ENCODE measurements at places on chromosomes 1 and 21.

- H3K27ac ChIP-seq: no peak overlapping the region
- H3K27me3 ChIP-seq: no peaks in the 10 kb centered on the region
- no peak overlapping the region for H3K4me3 ChIP-seq
- H3K4me1 ChIP-seq: no peaks in the 10 kb centered on the region
- H3K36me3 ChIP-seq: no peaks in the 10 kb centered on the region
- no peak for DNase-seq
Measured at GRCh38 chr1:199089393-199090122, 450.7 kb downstream of the PTPRC start.

GRCh38 chr1:32918179-32918578 is 17.0 kb upstream of the TMEM54 start:
- H3K36me3 ChIP-seq: no peaks in the 10 kb centered on the region
- H3K4me3 ChIP-seq: no peak overlapping the region
- no peaks in the 10 kb centered on the region for H3K4me1 ChIP-seq
- no peak overlapping the region for H3K27ac ChIP-seq
- H3K27me3 ChIP-seq: no peaks in the 10 kb centered on the region

- H3K27me3 ChIP-seq: no peaks in the 10 kb centered on the region
- H3K27ac ChIP-seq: no peak overlapping the region
- DNase-seq: no peak
- no peaks in the 10 kb centered on the region for H3K4me1 ChIP-seq
- no peaks in the 10 kb centered on the region for H3K36me3 ChIP-seq
Measured at GRCh38 chr1:112446411-112446810, 50.4 kb downstream of the CTTNBP2NL start.

- no peak for DNase-seq
- no peaks in the 10 kb centered on the region for H3K27me3 ChIP-seq
- no peaks in the 10 kb centered on the region for H3K36me3 ChIP-seq
- no peaks in the 10 kb centered on the region for H3K4me1 ChIP-seq
- no peak overlapping the region for H3K27ac ChIP-seq
- H3K4me3 ChIP-seq: no peak overlapping the region
Measured at GRCh38 chr1:183566026-183566425, 24.2 kb downstream of the NCF2 start.

GRCh38 chr1:179831852-179832699 is 45.5 kb downstream of the TOR1AIP2 start:
- H3K4me3 ChIP-seq: no peak overlapping the region
- no peak for DNase-seq
- H3K27ac ChIP-seq: no peak overlapping the region

DNA sequence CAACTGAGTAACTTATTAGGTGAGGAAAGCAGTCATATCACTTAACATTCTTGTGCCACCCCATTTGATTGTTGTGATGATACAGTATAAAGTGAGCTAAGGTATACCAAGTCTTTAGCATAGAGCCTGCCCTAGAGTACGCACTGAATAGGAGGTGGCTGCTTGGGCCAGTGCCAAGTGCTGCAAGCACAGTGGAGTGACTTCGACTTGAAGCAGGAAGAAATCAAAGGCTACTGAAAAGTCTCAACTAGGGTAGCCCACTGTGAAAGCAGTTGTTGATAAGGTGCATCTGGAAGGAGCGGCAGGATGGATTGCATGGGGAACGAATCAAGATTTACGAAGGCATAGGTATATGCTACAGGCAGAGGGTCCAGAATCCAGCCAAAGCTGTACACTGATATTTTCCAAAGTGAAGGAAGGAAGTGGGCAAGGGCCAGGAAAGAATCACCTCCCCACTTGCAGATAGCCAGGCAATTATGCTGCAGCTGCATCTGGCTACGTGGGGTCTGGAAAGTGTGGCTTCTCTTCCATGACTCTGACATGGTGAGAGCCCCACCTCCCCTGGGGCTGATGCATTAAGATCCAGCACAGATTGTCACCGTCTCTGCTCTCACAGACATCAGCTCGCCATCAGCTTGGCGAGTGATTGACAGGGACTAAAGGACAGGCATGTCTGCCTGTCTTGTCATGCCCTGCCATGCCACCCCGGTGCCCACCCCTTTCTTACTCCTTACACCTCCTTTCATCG is 287.0 kb upstream of the PLXNA2 start:
- no peaks in the 10 kb centered on the region for H3K4me1 ChIP-seq
- H3K36me3 ChIP-seq: no peaks in the 10 kb centered on the region
